Kidney epithelial cell (primary cell): ENCODE measurements at places on chromosomes 7 and 10. TPM values are rescaled to one million over a fixed set of nuclear protein-coding genes. Genes with fewer than 3 reads are reported as not detected.

GRCh38 chr10:111338805-111339204, 262.0 kb downstream of the ADRA2A start:
- no peak for DNase-seq

GRCh38 chr10:74976565-74976964, 134.9 kb upstream of the SAMD8 start:
- no peak for DNase-seq

- DNase-seq, result no peak
These were observed 43.6 kb downstream of the CNNM1 start for GRCh38 chr10:99372546-99373271.

Gene BMPER
- total RNA-seq, result 0.04 and 0.14 TPM in 2 replicates

GRCh38 chr7:11196143-11196542, 222.5 kb downstream of the PHF14 start:
- no peak for DNase-seq

Gene CUZD1
- 1.2 and 1.4 TPM in 2 replicates for total RNA-seq

Gene LIPA
- 59.2 and 67.6 TPM in 2 replicates for total RNA-seq

DNA sequence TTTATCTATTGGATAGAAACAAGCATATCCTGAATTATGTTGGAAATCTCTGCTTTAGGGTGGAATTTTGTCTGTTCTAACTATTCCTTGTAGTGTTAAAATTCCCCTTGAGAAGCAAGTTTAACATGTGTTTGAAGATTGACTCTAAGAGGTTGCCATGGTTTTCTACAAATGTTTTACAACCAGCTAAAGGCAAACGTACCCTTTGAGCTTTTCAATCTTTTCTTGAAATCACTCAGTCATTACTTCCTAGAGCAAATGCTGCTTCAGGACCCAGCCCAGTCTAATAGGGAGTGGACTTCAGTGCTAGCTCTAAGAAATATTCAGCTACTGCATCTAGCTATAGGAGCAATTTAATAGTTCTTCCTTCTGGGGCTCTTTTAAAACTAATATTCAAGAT, 118.8 kb upstream of the IFRD1 start:
- DNase-seq, result no peak

GRCh38 chr10:60611291-60611747, 167.0 kb upstream of the CDK1 start:
- DNase-seq, result peak; percentile 75

DNA sequence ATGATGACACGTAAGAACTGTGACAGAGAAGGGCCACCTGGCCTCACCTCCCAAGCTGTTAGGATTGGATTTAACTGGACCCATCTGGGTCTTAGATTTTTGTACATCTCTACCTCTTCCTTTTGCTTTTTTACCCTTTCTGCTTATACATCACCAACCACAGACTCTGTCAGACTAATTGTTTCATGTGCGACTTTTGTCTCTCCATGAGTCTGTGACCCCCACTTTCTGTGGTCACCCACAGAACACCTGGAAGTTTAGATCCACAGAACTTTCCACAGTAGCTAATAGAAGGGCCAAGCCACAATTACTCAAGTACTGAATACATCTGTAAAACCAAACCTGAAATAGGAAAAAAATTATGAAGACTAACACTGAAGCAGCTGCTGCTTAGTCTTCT, 23.1 kb downstream of the SEC31B start:
- DNase-seq, result no peak

- no peak for DNase-seq
These were observed 57.3 kb upstream of the CAPZA2 start for GRCh38 chr7:116805100-116805544.

GRCh38 chr7:26293569-26294308, 2.1 kb downstream of the SNX10 start:
- DNase-seq, result no peak

DNA sequence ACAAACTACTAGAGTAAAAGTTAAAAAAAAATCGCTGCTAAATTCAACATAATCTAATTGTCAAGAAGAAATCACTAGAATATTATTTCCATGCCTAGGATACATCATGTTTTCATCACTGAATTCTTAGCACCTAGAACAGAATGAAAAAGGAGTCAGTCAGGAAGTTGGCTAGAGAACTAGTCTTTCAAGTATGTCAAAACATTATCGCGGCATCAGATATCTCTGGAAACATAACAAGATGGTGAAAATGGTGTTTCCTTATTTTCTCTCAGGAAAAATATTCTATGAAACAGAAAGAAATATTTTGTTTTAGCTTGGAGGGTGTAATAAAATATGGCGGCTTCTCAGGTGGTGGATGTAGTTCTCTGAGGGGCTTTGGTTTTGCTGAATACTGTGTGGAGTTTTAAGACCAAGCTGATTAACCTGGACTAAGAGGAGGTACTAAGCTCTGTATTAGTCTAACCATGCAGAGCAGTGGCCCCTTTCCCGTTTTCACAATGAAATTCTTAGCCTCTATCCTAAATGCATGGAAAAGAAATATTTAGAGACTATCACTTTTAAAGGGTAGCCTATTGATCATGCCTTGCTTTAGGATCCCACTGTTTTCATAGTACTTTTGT, 205.6 kb downstream of the MDFIC start:
- DNase-seq, result no peak

Gene VGF
- 17.5 and 17.8 TPM in 2 replicates for total RNA-seq

Gene ADD3
- 25.6 and 513 TPM in 2 replicates for total RNA-seq

DNA sequence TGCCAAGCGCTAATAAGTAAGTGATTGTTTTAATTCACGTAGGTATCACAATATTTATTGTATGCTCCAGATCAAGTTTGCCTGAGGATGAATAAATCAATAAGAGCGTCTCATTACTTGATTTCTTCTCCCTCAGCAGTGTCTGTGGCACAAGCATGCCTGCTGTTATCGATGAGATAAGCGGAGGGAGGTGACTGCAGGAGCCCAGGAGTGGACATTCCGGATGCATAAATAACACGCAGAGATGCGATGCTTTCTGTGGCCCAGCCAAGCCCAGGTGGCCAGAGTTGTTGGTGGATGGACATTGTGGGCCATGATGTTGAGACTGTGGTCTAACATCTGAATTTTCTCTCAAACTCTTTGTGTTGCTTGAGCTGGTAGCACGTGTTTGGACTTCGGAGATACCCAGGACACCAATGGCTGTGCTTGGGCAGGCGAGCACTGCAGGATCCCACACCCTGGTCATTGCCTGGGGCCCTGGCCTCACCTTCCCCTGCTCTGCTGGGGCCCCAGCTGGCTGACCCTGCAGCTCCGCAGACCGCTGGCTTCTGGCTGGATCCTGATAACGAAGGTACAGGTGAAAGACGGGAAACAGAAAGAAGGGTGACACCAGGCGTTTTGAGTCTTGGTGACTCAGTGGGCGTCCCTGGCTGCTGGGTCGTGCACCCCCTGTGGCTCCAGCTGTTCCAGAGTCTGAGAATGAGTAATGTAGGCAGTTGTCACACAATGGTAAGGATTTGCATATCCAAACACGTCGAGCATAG, 31.2 kb upstream of the MNX1 start:
- DNase-seq, result no peak

DNA sequence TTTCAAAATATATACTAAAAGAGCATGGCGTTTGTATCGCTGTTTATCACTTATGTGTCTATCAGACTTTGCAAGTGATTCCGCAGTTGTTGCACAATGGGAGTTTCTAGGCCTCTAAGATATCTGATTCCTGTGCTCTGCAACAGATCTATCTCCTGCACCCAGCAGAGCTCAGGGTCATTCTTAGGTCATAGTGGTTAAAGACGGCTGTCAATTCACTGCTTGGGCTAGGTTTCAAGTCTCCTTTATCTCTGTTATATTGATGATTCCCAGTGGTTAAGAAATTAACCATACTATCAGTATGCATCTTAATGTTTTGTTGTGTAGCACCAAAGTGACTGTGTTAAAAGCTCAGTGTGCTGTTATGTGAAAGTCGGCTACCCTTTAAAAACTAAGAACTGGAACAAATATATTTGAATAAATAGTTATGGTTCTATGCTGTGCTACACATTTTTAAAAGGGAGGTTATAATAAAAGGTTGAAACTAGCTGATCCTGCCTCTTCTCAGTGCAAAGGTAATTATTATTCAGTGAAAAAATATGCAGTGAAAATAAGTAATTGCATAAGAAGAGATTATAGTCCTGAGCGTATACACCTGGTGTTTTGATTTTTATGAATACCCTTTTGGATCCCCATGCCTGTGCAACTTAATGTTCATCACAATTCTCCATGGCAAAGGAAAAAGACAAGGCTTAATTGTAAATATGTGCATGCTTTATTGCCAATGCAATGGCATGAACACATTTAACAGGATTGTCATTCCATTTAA, 24.0 kb downstream of the HOXA1 start:
- DNase-seq, result no peak

GRCh38 chr7:71697400-71697799, 565.5 kb downstream of the GALNT17 start:
- DNase-seq, result no peak

DNA sequence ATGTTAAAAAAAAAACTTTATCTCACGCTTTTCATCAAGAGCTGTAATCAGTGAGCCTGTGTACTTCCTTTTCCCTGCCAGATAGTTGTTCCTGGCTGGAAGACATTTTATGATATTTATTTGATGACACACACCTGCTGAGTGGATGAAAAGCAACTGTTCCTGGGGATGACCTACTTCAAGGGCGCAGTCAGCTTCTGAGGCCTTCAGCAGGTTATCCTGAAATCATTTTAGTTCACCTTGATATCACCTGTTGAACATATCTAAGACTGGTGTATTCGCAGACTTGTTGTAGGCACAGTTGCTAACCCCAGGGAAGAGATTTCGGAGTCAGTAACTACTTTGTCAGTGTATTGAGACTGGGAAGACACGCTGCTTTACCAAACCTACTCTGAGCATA, 234.5 kb upstream of the TCF7L2 start:
- DNase-seq, result no peak

- DNase-seq, result no peak
These were observed 37.4 kb downstream of the PTPRE start for GRCh38 chr10:127944256-127944655.

- DNase-seq, result no peak
These were observed 80.1 kb downstream of the SEC61G start for GRCh38 chr7:54678763-54679489.

Gene A1CF
- not detected in 2 replicates for total RNA-seq
